Left cardiac atrium (tissue), 4 donors: ENCODE measurements at places on chromosomes 5 and 9. TPM values are rescaled to one million over a fixed set of nuclear protein-coding genes. Genes with fewer than 3 reads are reported as not detected.

- DNase-seq = no peak
Observed at GRCh38 chr5:45399041-45399440, 297.1 kb downstream of the HCN1 start.

GRCh38 chr9:84827216-84827765 is 157.8 kb downstream of the NTRK2 start:
- DNase-seq = no peak

GRCh38 chr9:91098203-91098850 is 263.4 kb downstream of the AUH start:
- no peak for DNase-seq

GRCh38 chr9:12923468-12924009 is 148.7 kb downstream of the LURAP1L start:
- peak; percentile 64 for DNase-seq

GRCh38 chr5:145161391-145161790 is 673.8 kb downstream of the PRELID2 start:
- DNase-seq = no peak

DNA sequence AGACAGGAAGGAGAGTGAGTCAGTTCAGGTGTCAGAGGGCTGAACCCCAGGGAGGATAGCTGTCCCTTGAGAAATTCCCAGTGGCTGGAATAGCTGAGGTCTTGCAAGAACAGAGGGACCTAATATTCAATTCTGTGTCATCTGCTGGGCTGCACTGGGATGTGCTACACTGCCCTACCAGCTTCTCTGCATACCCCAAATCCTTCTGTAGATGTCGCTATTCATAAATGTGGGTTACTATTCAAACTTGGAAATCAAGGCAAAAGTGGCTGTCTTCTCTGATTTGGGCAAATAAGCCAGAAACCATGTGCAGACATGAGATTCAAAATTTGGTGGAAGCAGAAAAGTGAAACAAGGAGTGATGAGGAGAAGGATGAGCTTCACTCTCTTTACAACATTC is 16.3 kb downstream of the TNFSF8 start:
- no peak for DNase-seq

DNA sequence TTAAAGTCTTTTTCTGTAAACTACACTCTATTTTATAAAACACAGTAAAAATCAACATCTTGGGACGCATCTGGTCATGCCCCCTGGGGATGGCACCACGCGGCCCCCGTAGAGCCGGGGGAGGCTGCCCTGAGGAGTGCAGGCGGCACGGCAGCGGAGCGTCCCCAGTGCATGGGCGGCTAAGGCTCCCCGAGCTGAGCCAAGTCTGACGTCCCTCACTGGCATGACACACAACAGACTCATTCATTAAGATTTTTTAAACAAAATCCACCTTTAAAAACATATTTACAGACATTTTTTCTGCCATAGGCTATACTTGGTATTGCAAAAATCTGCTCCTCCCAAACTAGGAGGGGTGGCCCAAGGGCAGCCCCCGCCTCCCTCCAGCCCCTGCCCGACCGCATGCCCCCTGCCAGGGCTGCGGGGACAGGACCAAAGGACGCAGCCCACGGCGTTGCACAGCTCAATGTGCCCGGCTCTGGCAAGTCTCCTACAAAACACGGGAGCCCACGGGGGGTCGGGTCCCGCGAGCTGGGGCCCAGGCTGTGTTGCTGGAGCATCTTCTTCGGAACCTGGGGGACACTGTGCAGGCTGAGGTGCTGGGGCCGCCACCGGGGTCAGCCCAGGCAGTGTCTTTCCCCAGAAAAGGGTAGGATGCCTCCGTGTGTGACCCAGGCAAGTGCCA is 11.8 kb upstream of the SEC16A start:
- DNase-seq = no peak

DNA sequence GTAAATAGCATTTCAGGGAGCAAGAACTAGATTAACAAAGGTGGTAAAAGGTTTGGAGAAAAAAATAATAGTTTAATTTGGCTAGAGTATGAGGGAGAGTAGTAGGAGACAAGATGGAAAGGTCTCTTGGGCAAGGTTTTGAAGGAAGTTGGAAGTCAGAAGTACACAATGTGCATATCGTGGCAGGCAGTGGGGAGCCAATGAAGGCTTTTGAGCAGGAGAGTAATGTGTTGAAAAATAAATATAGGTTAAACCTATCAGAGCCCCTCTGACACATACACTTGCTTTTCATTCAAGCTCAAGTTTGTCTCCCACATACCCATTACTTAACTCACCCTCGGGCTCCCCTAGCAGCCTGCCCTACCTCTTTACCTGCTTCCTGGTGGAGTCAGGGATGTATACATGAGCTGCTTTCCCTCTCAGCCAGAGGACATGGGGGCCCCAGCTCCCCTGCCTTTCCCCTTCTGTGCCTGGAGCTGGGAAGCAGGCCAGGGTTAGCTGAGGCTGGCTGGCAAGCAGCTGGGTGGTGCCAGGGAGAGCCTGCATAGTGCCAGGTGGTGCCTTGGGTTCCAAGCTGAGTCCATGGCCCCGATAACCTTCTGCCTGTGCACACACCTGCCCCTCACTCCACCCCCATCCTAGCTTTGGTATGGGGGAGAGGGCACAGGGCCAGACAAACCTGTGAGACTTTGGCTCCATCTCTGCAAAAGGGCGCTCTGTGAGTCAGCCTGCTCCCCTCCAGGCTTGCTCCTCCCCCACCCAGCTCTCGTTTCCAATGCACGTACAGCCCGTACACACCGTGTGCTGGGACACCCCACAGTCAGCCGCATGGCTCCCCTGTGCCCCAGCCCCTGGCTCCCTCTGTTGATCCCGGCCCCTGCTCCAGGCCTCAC is at the start of gene CA9:
CA9 (plus strand) TSS at position 797 of the 893 bp plus-strand sequence; CDS start at position 829, 32 bp downstream.
- no peak for DNase-seq

DNA sequence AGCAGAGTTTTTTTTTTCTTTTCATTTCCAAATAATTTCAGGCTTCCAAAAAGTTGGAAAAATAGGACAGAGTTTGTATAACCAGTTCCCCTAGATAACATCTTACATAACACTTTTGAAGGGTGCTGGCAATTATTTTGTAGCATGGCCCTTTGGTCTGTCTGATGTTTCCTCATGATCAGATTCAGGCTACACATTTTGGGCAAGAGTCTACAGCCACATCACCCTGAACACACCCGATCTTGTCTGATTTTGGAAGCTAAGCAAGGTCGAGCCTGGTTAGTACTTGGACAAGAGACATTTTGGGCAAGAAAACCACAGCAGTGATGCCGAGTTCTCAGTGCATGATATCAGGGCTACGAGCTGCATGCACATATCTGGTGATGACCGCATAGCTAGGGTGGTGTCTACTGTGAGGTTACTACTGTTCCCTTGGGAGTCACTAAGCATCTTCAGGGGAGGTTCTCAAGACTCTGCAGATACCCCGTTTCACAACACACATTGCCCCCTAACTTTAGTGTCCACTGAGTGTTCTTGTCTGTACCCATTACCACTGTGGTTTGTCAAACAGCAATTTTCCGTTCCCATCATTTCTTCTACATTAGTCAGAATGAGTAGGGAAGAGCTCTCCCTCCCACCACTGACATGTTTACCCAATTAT is 86.2 kb downstream of the TTC39B start:
- DNase-seq = no peak

DNA sequence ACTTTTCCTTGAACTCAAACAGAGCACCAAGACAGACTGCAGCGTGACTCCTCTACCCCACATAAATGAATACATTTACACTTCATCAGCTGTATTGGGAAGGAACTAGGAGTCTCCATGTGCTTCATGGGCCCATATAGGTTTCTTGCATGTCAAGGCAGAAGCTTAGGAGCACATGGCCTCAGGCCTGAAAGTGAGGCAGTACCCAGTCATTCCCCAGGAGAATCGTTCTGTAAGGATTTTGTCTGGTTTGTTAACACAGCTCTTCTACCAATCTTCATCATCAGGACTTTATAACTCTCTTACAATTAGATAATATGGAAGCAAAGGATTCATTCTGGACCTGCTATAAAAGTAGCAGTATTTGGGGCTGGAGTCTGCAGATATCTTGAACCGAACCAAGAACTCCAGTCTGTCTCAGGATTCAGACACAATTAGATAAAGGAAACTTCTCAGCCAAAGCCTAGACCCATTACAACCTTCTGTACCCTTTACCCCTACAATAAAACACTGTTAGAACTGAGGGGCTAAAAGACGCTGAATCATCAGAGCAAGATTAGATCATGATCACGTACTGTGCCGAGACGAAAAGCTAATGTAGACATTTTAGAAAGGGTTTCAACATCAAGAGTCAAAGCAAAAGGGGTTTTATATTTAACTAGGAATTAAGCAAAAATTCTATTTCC is 385.5 kb upstream of the SLC30A5 start:
- no peak for DNase-seq

GRCh38 chr5:79133121-79133656 is 21.6 kb downstream of the BHMT start:
- no peak for DNase-seq

DNA sequence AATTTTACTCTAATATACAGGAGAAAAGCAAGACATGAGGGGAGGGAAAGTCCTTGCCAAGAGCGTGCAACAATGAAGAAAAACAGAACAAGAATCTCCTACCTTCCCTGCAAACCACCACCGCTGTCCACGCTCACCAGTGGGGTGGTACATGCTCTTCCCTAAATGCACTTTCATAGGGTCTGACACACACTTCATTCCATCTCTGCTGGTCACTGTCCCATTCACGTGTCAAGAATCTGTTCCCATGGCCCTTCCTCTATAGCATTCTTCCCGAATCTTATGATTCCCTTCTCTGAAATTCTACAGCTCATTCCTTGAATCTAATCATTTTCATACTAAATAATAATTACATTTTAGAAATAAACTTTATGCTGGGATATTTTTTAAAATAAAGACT is 11.4 kb upstream of the DNAH5 start:
- DNase-seq = no peak

GRCh38 chr5:40776658-40776977 is 20.9 kb upstream of the TTC33 start:
- DNase-seq = no peak

DNA sequence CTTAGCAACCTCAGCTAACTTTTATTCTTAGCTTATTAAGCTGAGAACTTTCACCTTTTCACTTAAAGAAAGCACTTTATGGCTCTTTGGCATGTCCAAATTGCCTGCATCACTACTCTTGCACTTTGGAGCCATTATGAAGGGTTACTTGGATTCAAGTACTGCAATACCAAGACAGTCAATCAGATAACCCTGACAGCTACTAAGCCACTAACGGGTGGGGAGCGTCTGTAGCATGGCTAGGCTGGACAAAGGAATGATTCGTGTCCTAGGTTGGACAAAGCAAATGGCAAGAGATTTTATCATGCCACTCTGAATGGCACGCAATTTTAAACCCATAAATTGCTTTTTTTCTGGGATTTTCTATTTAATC is 39.6 kb downstream of the TRPM6 start:
- DNase-seq = no peak

GRCh38 chr9:91477106-91477505 is 53.5 kb upstream of the NFIL3 start:
- no peak for DNase-seq

GRCh38 chr5:176754376-176754973 is 55.9 kb upstream of the UNC5A start:
- no peak for DNase-seq

DNA sequence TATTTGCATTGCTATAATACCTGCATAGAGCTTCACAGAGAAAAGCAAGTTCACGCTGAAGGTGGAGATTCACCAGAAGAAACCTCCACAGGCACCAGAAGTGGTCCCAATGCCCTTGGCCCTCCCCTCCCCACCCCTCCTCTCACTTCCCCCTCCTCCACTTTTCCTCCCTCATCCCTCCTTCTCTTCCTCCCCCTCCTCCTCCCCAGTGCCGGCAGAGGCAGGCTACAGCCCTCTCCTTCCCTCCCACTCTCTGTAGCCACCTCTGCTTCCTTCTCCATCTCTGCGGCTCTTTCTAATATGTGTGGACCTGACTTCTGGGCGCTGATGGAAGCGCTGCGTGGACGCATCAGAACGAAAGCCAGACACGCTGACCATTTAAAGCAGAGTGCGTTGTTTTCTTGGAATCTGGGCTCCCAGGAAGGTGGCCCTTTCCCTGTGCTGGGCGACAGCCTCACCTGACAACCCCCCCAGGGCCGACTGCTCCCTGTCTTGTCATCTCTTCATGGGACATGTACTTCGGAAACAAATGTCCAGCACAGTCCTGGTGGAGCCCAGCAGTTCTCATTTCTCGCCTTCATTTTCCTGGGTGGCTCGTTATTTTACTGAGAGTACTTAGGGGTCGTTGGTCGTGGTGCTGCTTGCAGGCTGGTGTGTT is 29.5 kb downstream of the NDUFS6 start:
- DNase-seq = no peak

GRCh38 chr5:1186351-1187233 is 14.8 kb upstream of the SLC6A19 start:
- peak; percentile 7 for DNase-seq

DNA sequence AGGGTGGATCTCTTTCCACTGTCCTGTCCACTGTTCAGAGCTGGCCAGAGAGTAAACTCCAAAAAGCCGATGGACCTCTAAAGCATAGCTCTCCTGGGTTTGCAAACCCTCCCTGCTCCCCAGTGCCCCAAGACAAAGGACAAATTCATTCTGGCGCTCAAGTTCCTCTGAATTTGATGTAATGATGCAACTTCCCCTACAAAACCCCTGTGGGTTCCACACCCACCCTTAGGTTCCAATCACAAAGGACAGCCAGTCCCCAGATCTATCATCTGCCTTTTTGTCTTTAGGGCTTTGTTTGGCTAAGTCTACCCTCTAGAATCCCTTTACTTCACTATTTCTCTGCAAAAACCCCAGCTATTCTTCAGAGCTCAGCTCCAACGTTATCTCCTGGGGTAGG is 57.4 kb upstream of the SLC25A51 start:
- DNase-seq = no peak

- DNase-seq = peak; percentile 90
Observed at GRCh38 chr9:89602978-89603766, 1.6 kb upstream of the GADD45G start.

GRCh38 chr5:101306391-101307137 is 403.5 kb upstream of the ST8SIA4 start:
- DNase-seq = no peak

Gene PCDHGC5
- 0.97 TPM for total RNA-seq

Gene GSN
- 881 TPM for total RNA-seq

Gene CCDC192
- total RNA-seq = not detected

Gene ADAMTS2
- total RNA-seq = 15.0 TPM

Gene SVEP1
- total RNA-seq = 18.6 TPM

Gene TAF11L5
- total RNA-seq = not detected

Gene HSPA9
- total RNA-seq = 261 TPM

Gene SLC36A2
- total RNA-seq = not detected

Gene PCDHB5
- total RNA-seq = 3.1 TPM

Gene IFNA2
- total RNA-seq = not detected

Gene PRUNE2
- 37.5 TPM for total RNA-seq

Gene MYOZ3
- total RNA-seq = 3.0 TPM

Gene BICD2
- 31.0 TPM for total RNA-seq

Gene TOR1B
- total RNA-seq = 12.7 TPM

Gene AMACR
- total RNA-seq = 10.3 TPM

Gene PFN3
- total RNA-seq = not detected

Gene DPH7
- total RNA-seq = 21.4 TPM

Gene TCERG1
- total RNA-seq = 33.5 TPM

Gene FGF10
- total RNA-seq = 7.9 TPM
